ENCODE measurements at places on chromosomes 13 and 19.
A peak's percentile ranks its signal among the peaks of the same experiment; 100 is the strongest.

DNA sequence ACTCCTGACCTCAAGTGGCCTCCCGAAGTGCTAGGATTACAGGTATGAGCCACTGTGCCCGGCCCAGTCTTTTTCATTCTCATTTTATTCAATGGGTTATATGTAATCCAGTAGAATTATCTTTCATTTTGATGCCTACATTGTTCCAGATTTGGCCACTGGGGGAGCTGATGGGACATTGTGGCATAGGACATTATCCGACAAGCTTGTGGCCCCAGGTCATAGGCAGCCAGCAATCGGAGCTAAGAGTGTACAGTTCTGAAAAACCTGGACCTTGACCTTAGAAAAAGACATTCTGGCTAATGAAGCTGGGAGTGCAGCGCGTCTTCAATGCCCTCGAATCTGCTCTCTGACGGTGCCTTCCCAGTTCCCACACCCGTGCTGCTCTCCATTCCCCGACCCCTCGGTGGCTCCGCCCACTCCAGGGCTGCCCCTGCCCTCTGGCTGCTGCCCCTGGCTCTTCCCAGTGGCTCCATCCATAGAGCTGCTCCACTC, 108.7 kb downstream of the TEX29 start:
- peak; percentile 47 for DNase-seq

DNA sequence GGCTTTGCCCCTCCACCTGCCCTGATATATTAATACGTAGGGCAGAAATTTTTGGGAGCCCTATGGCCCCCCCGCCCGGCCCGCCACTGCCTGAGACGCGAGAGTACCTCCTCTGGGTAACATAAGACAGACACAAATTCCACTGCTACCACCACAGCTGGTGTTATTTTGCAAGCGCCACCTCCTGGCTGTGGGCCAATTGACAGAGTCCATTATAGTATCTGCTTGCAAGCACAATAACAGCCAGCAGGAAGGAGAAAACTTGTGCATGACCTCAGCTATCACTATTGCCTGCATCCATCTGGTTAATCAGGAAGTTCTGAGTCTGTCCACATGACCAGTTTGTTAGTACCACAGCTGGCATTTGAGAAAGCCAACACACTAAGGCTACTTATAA, 25.3 kb upstream of the OR10H2 start:
- DNase-seq = no peak

DNA sequence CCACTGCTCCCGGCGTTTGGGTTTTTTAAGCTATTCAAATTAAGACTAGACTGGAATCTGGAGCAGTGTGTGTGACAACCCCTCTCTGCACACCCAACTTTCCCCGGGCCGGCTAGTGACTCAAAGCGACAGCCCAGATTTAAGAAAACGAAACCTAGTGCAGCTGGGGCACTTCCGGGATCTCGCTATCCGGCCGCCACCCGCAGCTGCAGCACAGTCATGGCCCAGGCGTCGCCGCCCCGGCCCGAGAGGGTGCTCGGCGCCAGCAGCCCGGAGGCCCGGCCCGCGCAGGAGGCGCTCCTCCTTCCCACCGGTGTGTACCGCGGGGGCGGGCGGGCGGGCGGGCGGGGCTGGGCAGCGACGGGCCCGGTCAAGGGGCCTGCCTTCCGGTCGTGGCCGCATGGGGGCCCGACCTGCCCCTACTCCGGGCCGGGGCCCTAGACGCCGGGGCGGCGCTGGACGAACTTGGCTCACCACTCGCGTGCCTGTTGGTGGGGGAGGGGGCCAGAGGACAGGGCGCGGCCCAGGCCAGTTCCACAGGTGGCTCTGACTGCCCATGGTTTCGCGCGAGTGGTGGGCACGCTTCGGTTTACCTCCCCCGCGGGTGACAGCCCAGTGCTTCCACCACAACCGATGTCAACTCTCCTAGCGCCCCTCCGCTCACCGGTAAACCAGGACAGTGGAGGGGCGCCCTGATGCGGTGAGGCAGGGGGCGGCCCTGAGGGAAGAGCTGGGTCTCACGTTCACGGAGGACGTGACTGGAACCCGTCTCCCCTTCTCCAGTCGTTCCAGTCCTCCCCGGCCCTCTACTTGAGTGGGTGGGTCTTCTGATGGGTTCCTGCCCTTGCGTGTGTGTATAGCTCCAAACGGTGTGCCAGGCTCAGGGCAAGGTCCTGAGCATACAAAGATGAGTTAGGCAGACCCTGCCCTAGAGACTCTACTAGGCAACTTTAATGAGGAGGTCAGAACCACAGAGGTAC, at the start of gene PHF11:
PHF11 (plus strand) TSS at position 171 of the 980 bp plus-strand sequence; CDS start at position 220, 49 bp downstream.
- DNase-seq = peak; percentile 89

DNA sequence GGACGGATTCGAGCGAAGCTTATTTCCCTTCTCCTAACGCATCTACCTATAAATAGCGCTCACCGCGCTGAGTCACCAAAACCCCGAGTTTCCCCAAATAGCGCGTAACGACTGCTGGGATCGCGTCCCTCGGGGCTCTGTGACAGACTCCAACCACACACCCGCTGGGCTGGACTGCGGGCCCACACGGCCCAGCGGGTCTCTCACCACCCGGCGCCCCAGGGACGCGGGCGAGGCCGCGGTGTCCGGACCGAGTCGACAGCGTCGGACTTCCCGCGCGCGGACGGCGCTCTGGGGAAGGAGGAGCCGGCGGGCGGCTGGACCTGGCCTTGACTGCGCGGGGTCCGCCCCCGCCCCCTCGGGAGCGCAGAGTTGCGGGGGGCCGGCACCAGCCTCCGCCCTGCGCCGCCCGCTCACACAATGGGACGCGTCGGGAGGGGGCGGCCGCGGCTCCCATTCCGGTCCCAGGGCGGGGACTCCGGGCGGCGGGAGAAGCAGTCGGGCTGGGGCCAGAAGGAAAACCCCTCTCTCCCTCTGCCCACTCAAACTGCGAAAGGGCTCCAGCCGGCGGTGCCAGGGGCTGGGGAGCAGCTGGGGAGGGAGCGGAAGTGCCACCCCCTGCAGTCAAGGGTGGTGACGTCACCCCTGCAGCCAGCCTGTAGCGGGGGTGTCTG, 108.8 kb downstream of the KCNRG start:
- peak; percentile 93 for DNase-seq

- peak; percentile 64 for DNase-seq
Observed at GRCh38 chr13:110560601-110561343, 750 bp downstream of the RAB20 start.

GRCh38 chr13:51342706-51343105, 3.2 kb downstream of the SERPINE3 start:
- no peak for DNase-seq

GRCh38 chr19:39497996-39498797, 550 bp upstream of the DLL3 start:
- peak; percentile 72 for DNase-seq

DNA sequence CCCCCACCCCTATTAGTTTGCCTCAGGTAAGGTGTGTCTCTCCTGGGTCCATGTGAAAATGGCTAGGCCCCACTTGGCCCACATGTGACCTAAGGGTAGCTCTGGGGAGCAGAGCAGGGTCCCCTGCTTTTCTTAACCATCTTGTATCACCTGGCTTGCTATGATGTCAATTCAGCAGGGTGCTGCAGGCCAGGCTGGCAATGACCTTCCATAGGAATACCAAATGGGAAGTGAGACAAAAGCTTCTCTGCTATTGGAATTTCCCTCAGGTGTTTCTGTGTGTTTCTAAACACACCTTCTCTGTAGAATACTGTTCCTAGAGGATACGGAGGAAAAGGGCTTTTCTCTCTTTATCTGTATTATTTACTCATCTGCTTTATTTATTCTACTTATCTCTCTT, 35.7 kb upstream of the DACH1 start:
- DNase-seq = no peak

- DNase-seq = peak; percentile 27
Observed at GRCh38 chr19:58001895-58002369, 688 bp downstream of the ZNF606 start.

DNA sequence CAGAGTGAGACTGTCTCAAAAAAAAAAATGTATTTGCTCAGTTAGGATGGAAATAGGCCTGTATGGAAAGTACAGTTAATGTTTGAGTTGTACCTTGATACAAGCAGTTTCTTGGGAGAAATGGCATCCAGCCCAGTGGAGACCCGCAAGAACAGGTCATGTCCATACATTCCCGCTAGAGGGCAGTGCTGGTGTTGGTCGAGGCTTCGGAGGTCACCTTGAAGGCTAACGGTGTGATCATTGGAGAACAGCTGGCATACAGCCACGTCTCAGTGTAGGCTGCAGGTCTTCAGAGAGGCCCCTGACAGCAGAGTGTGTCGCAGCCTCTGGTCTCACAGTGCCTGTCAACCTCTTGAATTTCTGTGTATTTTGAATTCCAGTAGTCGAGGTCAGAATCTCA, 7.5 kb downstream of the ZNF610 start:
- DNase-seq = peak; percentile 43

DNA sequence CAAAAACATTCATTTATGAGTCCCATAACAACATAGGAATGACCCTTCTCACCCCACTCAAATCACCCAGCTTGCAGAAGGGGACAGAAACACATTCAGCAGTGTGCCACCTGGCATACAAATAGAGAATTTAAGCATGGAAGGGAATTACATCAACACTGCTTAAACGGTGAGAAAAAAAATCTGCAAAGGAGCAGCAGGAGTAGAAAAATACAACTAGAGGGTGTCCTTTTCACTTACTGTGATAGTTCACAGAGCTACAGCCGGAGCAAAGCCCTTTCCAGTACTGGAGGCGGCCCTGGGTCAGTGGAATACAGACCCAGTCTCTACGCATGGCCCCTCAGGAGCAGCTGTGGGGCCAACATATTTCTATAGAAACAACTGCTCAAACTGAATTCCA, 764.3 kb upstream of the ARGLU1 start:
- DNase-seq = no peak

- no peak for DNase-seq
Observed at GRCh38 chr13:30889196-30889690, 16.8 kb upstream of the MEDAG start.

DNA sequence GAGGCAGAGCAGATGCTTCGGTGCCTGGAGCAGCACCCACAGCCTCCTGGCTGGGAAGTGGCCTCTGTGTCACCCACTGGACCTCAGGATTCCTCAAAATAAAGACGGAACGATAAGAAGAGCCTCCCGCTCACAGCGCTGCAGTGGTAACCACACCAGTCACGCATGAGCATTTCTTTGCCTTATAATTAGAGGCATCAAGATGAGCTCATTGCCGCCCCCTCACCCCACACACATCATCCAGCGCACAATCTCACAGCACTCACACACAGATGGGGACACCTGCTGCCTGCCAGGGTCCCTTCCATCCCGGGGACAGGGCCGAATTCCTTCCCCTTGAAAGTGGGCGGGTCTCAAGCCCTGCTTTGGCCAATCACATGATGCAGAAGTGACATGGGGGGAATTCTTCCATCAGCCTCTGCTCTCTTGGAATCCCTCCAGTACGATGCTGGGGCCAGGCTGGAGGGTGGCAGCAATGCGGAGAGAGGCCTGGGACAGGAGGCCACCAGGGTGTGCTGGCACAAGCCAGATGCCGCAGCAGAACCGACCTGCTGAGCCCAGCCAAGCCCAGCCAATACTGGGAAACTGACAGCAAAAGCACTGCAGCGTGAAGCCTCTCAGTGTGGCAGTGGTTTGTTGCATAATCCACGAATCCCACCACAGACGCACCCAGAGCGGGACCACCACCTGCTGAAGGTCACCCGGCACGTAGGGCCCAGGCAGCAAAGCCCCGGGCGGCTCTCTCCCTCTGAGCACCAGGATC, 16.0 kb downstream of the PIP5K1C start:
- peak; percentile 88 for DNase-seq

GRCh38 chr13:60114499-60115028, 49.2 kb downstream of the DIAPH3 start:
- DNase-seq = no peak

Data from GM10248 (cell line).